ENCODE measurements at places on chromosomes 3 and 15.

DNA sequence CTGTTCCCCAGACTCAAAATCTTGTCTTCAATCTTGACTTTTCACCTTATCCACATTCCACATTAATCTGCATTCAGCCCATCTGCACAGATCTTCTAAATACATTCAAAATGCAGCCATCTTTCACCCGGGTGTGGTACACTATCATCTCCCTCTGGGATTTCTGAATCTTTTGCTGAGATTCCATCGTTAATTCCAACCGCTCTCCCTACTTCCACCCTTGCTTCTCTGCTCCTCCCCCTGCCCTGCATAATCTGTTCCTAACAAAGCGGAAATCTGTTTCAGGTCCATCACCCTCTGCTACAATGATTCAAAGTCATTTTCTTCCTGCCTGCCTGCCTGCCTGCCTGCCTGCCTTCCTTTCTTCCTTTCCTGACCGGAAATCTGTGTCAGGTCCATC, 7.9 kb upstream of the GOLGA8B start:
- DNase-seq, result no peak
- no peaks in the 10 kb centered on the region for H3K27me3 ChIP-seq
- no peak overlapping the region for H3K4me3 ChIP-seq
- no peaks in the 10 kb centered on the region for H3K36me3 ChIP-seq
- H3K4me1 ChIP-seq, result peaks cover 5% of the 10 kb centered on the region

GRCh38 chr3:140399871-140400270, 278.0 kb upstream of the TRIM42 start:
- H3K4me3 ChIP-seq, result no peak overlapping the region
- no peaks in the 10 kb centered on the region for H3K36me3 ChIP-seq
- DNase-seq, result no peak
- no peaks in the 10 kb centered on the region for H3K27me3 ChIP-seq

DNA sequence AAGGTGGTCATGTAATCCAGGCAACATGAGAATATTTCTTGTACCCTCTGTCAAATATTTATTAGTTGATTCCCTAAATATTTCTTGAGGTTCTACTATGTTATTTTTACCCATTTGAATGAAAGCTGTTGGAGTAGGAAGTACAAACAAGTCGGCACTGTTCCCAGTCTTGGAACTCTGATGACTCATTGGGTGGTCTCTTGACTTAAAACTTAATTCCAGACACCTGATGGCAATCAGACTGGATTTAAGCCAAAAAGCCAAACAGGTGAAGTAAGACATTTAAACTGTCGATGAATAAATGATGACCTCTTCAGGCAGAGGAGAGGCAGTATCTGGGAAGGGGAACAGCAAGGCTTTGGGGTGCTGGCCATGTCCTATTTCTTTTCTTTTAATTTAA, 22.8 kb downstream of the C2CD4A start:
- no peak overlapping the region for H3K4me3 ChIP-seq
- no peak overlapping the region for H3K27ac ChIP-seq
- DNase-seq, result no peak

GRCh38 chr15:37902126-37902525, 32.3 kb upstream of the TMCO5A start:
- H3K36me3 ChIP-seq, result no peaks in the 10 kb centered on the region
- no peak overlapping the region for H3K4me3 ChIP-seq
- H3K4me1 ChIP-seq, result no peaks in the 10 kb centered on the region
- no peak overlapping the region for H3K27ac ChIP-seq
- DNase-seq, result no peak
- no peaks in the 10 kb centered on the region for H3K27me3 ChIP-seq

- no peak overlapping the region for H3K4me3 ChIP-seq
- DNase-seq, result no peak
- no peaks in the 10 kb centered on the region for H3K27me3 ChIP-seq
Observed at GRCh38 chr3:196246612-196247308, 30.4 kb downstream of the SLC51A start.

DNA sequence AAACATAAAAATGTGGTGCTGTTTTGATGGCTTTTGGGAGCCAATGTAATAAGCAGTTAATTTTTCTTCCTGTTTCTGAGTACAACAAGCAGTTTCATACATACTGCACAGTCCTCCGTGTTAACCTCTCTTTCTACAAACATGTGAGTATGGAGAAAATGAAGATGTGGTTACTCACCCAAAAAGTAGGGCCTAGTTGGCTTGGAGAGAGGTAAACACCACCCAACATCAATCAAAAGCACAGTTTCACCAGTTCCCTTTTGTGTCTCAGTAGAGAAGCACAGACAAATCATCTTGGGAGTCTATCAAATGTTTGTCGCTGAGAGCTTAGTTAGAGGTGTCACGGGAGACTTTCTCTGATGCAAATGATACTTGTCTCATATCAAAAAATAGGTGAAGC, 320.2 kb downstream of the UNC13C start:
- H3K4me3 ChIP-seq, result no peak overlapping the region
- no peaks in the 10 kb centered on the region for H3K36me3 ChIP-seq
- no peaks in the 10 kb centered on the region for H3K27me3 ChIP-seq
- no peak overlapping the region for H3K27ac ChIP-seq

GRCh38 chr3:148790851-148791735, 36.5 kb upstream of the CPB1 start:
- no peak overlapping the region for H3K4me3 ChIP-seq
- no peaks in the 10 kb centered on the region for H3K4me1 ChIP-seq
- H3K27me3 ChIP-seq, result no peaks in the 10 kb centered on the region
- DNase-seq, result no peak

DNA sequence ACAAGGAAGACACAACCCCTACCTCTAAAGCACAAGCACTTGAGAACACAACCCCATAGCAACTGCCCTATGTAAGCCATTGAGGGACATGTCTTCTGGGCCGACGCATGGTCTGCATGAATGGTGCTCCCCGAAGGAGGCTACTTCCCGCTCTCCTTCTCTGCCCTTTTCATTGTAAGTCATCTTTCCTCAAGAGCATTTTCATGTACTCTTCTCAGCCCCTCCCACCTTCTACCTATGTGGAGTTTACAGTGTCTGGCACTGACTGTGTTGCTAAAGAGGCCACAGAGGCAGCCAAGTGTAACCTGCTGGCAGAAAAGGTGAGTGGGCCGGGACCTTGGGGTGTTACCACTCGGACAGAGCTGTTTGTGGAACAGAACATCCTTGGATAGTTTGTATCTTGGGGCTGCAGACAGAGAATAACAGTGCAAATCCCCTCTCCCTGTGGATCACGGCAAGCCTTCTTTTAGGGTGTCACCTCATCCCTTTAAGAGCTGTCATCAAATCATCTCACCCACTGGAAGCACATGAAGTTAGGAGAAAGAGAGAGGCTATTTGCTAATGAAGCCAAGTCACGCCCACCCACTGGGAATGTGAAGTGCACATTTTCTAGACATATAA, 5.6 kb downstream of the AHSG start:
- H3K27me3 ChIP-seq, result no peaks in the 10 kb centered on the region
- H3K36me3 ChIP-seq, result no peaks in the 10 kb centered on the region
- H3K4me1 ChIP-seq, result peaks cover 27% of the 10 kb centered on the region
- no peak overlapping the region for H3K27ac ChIP-seq

GRCh38 chr15:74695597-74696397, at the start of gene EDC3:
Gene EDC3, minus strand, starts transcription at chr15:74696024. Its CDS starts 20,900 bp downstream, at chr15:74675124.
- no peaks in the 10 kb centered on the region for H3K27me3 ChIP-seq
- peak; percentile 30 for DNase-seq
- peak within 1 kb of the TSS; percentile 93 for H3K4me3 ChIP-seq
- peaks cover 36% of the 10 kb centered on the region for H3K4me1 ChIP-seq
- H3K27ac ChIP-seq, result peak within 1 kb of the TSS; percentile 90
- H3K36me3 ChIP-seq, result no peaks in the 10 kb centered on the region

GRCh38 chr3:15023719-15024118, 41.4 kb downstream of the MRPS25 start:
- H3K4me1 ChIP-seq, result no peaks in the 10 kb centered on the region
- no peak for DNase-seq
- H3K27me3 ChIP-seq, result no peaks in the 10 kb centered on the region
- H3K4me3 ChIP-seq, result no peak overlapping the region
- peaks cover 100% of the 10 kb centered on the region for H3K36me3 ChIP-seq

- no peaks in the 10 kb centered on the region for H3K36me3 ChIP-seq
- no peaks in the 10 kb centered on the region for H3K27me3 ChIP-seq
- H3K4me3 ChIP-seq, result no peak overlapping the region
- no peak overlapping the region for H3K27ac ChIP-seq
- no peaks in the 10 kb centered on the region for H3K4me1 ChIP-seq
- no peak for DNase-seq
Observed at GRCh38 chr3:173912126-173912525, 514.6 kb downstream of the NLGN1 start.

DNA sequence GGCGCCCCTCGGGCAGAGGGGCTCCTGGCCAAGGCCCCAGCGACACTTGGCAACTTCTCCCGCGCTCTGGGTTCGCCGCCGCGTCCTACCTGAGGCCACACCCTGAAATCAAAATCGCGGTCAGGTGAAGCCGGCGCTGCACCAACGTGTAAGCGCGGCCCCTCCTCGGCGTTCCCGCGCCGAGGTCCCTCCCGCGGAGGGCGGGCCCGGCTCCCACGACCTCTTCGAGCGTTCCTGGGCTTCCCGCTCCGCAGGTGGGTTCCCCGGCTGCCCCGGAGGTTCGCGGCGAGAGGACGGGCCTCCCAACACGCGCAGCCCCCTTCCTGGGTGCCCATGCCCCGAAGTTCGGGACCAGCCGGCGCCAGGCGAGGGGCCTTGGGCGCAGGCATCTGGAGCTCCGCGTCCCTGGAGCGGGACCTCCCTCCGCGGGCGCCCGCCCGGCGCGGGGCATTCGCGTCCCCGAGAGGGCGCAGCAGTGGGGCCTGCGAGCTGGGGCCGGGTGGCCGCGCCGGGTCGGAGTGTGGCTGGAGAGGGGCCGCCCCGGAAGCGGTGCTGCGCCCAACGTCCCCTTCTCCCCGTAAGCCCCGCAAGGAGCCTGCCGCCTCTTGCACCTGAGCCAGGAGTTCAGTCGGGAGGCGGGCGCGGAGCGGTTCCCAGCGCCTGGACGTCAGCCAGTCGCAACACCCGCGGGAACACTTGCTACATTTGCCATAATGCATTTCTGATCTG, 13.7 kb downstream of the PAK6 start:
- H3K4me3 ChIP-seq, result peak overlapping the region; percentile 60
- peaks cover 37% of the 10 kb centered on the region for H3K4me1 ChIP-seq
- no peaks in the 10 kb centered on the region for H3K36me3 ChIP-seq
- H3K27ac ChIP-seq, result peak overlapping the region; percentile 27

- no peaks in the 10 kb centered on the region for H3K27me3 ChIP-seq
- H3K36me3 ChIP-seq, result no peaks in the 10 kb centered on the region
- H3K4me1 ChIP-seq, result no peaks in the 10 kb centered on the region
- H3K27ac ChIP-seq, result no peak overlapping the region
- no peak overlapping the region for H3K4me3 ChIP-seq
Observed at GRCh38 chr15:78360958-78361718, 21.0 kb downstream of the CRABP1 start.

DNA sequence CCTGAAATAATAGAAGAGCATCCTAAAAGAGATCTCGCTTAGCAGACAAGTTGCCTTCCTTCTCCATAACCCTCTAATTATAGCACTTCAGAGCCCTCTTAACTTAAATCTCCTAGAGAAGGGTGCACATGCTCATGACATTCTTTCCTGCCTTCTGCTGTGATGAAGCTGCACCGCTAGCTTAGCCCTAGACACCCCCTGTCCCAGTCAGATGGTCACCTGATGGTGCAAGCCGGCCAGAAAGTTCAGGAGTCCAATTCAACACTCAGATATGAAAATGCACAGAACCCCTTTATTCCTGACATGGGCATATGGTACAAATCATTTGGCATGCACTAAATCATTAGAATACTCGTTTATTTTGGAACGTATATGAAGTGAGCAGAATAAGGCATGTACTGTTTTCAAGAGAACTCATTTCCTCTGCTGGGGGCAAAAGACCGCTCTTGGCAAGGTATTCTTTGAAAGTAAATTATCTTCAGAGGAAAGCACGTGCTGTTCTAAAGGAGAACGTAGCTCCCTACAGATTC, 420.4 kb upstream of the PROK2 start:
- no peaks in the 10 kb centered on the region for H3K4me1 ChIP-seq
- H3K27ac ChIP-seq, result no peak overlapping the region
- no peaks in the 10 kb centered on the region for H3K27me3 ChIP-seq

- no peaks in the 10 kb centered on the region for H3K27me3 ChIP-seq
- H3K4me3 ChIP-seq, result no peak overlapping the region
- DNase-seq, result no peak
Observed at GRCh38 chr3:183227586-183227985, 25.5 kb upstream of the B3GNT5 start.

GRCh38 chr3:27714146-27714526, 8.0 kb downstream of the EOMES start:
- peak overlapping the region; percentile 56 for H3K4me3 ChIP-seq
- no peak for DNase-seq
- H3K27me3 ChIP-seq, result peaks cover 87% of the 10 kb centered on the region
- H3K36me3 ChIP-seq, result no peaks in the 10 kb centered on the region

DNA sequence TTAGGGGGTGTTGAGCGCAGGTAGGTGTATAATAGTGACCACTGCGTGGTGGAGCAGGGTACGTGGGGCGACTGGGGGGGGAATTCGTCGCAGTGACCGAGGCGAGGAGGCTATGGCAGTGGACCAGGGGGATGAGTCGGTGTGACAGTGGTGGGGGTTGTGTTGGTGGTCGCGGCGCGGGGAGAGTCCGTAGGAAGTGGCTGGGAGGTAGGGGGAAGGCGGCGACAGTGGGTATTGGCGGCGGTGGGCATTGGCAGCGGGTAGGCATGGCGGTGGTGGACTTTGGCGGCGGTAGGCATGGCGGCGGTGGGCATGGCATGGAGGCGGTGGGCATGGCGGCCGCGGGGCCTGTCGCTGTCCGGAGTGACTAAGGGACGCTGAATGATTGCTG, 739 bp downstream of the SNRPN start:
- H3K27ac ChIP-seq, result peak overlapping the region; percentile 71
- H3K27me3 ChIP-seq, result no peaks in the 10 kb centered on the region
- H3K36me3 ChIP-seq, result no peaks in the 10 kb centered on the region
- H3K4me3 ChIP-seq, result peak overlapping the region; percentile 74

- H3K27ac ChIP-seq, result no peak overlapping the region
- peaks cover 7% of the 10 kb centered on the region for H3K27me3 ChIP-seq
- H3K4me1 ChIP-seq, result no peaks in the 10 kb centered on the region
- no peak for DNase-seq
- H3K4me3 ChIP-seq, result no peak overlapping the region
Observed at GRCh38 chr3:137082763-137083162, 125.0 kb downstream of the IL20RB start.

DNA sequence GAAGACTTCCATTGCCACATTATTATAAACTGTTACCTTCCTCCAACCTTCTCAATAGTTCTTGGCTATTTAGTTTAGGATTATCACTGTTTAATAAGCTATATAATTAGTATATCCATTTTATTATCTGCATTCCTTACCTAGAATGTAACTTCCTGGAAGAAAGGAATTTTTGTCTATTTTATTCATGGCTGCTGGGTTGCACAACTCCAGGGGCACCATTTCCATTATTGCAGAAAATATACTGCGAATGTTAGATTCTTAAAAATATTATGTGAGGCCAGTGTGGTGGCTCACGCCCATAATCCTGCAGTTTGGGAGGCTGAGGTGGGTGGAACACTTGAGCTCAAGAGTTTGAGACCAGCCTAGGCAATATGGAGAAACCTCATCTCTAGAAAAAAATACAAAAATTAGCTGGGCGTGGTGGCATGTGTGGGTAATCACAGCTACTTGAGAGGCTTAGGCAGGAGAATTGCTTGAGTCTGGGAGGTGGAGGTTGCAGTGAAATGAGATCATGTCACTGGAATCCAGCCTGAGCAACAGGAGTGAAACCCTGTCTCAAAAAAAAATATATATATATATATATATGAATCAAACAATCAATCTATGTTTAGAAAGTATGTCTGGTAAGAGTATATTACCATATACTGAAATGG, 19.9 kb downstream of the CLDN1 start:
- H3K27me3 ChIP-seq, result no peaks in the 10 kb centered on the region
- H3K36me3 ChIP-seq, result no peaks in the 10 kb centered on the region
- no peak overlapping the region for H3K27ac ChIP-seq
- no peak overlapping the region for H3K4me3 ChIP-seq
- no peaks in the 10 kb centered on the region for H3K4me1 ChIP-seq
- no peak for DNase-seq

Data from esophagus squamous epithelium (tissue), 5 donors.